ENCODE measurements at places on chromosomes 13 and 19.

DNA sequence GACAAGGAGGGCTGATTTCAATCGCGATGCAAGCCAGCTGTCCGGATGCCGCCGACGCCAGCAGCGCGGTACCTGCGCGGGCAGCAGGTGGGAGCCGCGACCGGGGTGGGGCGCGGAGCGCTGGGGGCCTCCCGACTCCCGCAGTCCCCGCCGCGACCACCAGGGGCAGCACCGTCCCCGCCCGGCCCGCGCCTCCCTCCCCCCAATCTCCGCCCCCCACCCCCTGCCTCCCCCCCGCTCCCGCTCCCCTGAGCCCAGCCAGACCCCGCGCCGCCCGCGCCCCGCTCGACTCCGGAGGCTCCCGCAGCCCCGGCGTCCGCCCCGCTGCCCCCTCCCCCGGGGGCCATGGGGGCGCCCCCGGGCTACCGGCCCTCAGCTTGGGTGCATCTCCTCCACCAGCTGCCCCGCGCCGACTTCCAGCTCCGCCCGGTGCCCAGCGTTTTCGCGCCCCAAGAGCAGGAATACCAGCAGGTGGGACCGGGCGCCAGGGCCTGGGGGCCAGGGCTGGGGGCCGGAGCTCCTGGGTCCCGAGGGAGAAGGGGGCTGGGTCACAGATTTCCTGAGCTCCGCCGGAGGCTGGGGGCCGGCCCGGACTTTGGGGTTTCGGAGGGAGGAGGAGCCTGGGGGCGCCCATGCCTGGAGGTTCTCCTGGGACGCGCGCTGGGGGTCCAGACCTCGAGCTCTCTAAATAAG is at the start of gene TTYH1:
TSS of gene TTYH1 (plus strand) at position 257 of the 693 bp plus-strand sequence. CDS start at position 346, 89 bp downstream.
- DNase-seq, result peak; percentile 73

DNA sequence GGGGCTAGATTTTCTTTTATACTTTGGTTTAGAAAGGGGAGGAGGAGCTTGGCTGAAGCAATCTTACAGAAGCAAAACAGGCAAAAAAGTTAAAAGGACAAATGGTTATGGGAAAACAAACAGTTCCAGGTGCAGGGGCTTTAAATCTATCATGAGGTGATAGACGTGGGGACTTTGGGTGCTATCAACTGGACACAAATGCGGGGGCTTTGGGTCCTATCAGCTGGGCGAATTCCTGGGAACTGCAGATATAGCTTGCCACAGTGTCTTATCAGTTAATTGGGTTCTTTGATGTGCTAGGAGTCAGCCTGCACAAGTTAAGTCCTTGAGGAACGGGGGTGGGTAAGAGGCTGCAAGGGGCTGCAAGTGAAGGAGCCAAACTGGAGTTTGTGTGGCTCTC is 260.6 kb downstream of the TUBA3C start:
- DNase-seq, result no peak

GRCh38 chr19:54343868-54344267 is 4.9 kb upstream of the LILRA4 start:
- DNase-seq, result no peak

DNA sequence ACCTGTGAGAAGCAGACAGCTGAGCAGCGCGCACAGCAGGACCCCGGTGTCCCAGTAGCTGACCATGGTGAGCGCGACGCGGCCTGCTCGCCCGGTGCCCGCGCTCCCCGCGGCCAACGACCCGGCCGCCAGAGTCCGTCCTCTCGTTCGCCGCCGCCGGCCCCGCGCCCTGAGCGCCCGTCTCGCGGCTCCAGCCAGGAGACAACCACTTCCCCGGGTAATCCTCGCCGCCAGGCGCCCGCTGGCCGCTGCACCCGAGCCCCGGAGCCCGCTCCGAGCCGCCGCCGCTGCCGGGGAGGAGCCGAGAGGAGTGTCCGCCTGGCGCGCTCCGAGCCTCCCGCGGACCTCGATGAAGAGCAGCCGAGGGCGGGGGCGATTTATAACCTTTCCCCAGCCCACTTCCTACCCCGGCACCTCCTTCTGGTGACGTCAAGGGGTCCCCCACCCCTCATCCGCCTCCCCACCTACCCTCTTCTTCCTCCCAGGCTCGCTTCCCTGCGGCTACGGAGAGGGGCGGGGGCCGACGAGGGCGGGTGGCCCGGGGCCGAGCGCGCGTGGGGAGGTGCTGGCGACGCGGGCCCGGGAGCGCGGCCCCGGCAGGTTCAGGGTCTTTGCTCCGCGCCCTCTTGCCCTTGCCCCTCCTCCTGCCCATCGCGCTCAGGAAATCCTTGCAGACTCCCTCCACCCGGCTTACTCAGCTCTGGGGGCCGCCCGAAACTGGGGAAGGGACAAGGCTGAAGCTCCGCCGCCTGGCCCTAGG is at the start of gene FLT1:
TSS of gene FLT1 (minus strand) at position 351 of the 760 bp plus-strand sequence. CDS start at position 66, 285 bp downstream.
- peak; percentile 63 for DNase-seq

GRCh38 chr13:83731113-83731512 is 151.2 kb downstream of the SLITRK1 start:
- DNase-seq, result no peak

GRCh38 chr13:91767651-91768050 is 369.2 kb downstream of the GPC5 start:
- no peak for DNase-seq

DNA sequence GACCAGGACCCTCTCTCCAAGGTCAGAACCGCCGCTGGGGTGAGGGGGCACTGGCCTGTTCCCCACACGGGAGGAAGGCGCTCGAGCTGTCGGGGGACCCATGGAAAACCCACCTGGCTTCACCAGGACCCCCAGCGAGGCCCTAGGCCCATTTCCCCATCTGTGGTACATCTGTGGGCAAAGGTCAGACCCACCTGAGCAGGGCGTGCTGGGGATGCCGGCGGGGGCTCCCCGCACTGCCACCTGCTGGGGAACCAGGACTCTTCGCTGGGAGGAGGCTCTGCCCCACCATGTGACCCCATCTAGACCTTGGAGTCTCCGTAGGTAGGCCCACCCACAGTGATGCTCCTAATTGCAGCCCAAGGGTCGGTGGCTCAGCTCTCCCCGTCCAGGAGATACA is 511 bp downstream of the WDR88 start:
- DNase-seq, result no peak

- DNase-seq, result no peak
Measured at GRCh38 chr13:113238536-113238935, 29.1 kb downstream of the CUL4A start.

GRCh38 chr19:19418555-19419260 is 13.2 kb downstream of the GATAD2A start:
- DNase-seq, result no peak

DNA sequence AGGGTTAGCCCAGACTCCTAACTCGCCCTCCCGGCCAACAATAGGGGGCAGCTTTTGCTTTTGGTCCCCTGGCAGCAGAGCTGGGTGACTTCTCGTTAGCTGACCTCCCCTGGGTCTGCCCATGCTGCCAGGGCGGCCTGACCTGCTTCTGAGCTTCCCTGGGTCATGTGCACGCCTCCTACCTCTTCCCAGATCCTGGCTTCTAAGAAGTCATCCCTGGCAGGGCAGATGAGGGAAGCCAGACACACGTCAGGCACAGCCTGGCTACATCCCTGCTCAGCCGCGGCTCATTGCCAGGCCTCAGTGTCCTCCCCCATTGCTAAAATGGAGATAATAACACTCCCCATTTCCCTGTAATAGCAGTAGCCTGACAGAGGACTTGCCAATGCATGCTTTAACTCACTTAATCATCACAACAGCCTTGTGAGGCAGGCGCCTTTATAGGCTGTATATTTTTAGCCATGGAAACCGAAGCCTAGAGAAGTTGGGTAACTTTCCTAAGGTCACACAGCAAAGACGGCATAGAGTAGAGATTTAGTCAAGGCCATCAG is 2.1 kb downstream of the KCNK6 start:
- DNase-seq, result no peak

- DNase-seq, result no peak
Measured at GRCh38 chr19:17073869-17074633, 1.2 kb downstream of the HAUS8 start.

DNA sequence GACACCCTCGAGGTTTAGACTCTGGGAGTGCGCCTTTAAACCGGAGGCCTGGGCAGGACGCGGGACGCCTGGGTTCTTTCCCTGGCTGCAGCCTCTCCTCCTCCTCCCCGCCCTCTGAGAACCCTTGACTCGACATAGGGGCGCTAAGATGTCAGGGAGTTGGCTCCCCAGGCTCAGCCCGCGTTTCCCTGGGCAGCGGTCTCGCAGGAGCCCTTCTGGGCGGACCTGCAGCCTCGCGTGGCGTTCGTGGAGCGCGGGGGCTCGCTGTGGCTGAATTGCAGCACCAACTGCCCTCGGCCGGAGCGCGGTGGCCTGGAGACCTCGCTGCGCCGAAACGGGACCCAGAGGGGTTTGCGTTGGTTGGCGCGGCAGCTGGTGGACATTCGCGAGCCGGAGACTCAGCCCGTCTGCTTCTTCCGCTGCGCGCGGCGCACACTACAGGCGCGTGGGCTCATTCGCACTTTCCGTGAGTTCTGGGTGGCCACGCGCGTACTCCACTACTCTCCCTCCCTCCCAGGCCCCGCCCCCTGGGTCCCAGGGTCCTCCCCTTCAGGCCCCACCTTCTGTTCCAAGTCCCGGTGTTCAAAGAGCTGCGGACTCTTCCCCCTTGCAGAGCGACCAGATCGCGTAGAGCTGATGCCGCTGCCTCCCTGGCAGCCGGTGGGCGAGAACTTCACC is 1.3 kb downstream of the ICAM5 start:
- peak; percentile 71 for DNase-seq

- DNase-seq, result no peak
Measured at GRCh38 chr13:33340631-33341030, 55.1 kb upstream of the STARD13 start.

DNA sequence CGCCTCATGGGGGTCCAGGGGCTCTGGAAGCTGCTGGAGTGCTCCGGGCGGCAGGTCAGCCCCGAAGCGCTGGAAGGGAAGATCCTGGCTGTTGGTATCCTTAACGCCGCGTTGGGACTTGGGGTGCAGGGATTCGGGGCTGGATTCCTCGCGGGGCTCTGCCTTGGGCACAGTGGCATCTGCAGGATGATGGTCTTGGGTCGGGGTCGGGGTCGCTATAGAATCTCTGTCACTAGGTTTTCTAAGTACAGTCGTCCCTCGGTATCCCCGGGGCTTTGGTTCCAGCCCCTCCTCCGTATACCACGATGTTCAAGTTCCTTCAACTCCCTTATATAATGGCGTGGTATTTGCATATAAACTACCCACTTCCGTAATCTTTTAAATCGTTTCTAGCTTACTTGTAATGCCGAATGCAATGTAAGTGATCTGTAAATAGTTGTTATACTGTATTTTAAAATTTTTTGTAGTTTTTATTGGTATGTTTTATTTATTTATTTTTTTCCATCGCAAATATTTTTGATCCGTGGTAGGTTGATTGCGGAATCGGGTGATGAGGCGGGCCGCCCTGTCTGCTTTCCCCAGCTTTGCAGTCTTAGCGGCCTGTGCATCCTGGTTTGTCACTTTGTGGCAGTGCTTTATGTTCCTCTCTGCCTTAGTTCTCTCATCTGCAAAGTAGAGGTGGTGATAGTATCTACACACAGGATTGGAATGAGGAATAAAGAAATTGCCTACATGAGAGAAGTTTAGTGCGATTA is 606 bp downstream of the ERCC5 start:
- DNase-seq, result peak; percentile 45

- DNase-seq, result no peak
Measured at GRCh38 chr19:46213806-46214205, 15.7 kb upstream of the IGFL1 start.

DNA sequence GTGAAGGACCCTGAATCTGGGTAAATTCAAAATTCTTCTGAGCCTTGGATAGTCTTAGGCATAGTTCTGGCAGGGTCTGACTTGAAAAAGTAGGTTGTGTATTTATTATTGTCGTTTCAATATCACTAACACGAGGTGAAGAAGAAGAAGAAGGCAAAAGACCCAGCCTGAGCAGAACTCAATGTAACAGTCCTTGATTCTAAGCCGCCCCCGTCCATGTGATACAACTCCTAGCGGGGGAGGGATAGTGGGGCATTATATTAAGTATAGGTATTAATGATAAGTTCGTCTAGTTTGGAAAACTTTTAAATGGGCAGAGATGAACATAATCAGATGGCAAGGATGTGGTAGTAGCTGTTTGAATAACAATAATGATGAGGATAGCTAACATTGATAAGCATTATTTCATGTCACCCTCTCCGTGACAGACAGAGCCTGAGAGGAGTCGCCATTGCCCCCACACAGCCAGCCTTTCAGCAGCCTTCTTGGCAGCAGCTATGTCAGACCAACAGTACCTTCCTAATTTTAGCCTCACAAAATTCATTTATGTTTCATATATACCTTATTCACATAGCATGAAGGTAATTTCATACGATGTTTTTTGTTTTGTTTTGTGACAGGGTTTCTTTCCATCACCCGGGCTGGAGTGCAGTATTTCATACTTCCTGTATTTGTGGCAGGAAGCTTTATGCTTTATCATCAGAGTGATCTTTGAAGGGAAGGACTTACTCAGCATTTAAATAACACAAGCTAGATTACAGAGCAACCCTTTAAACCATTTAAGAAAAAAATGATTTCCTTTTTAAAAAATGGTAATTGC is 64.4 kb upstream of the NPAS1 start:
- no peak for DNase-seq

GRCh38 chr19:17215127-17215971 is at the start of gene USE1:
Gene USE1 (plus strand): TSS chr19:17215357. CDS start chr19:17215406, 49 bp downstream.
- peak; percentile 83 for DNase-seq

- DNase-seq, result no peak
Measured at GRCh38 chr13:48873587-48873986, 102.1 kb upstream of the FNDC3A start.

DNA sequence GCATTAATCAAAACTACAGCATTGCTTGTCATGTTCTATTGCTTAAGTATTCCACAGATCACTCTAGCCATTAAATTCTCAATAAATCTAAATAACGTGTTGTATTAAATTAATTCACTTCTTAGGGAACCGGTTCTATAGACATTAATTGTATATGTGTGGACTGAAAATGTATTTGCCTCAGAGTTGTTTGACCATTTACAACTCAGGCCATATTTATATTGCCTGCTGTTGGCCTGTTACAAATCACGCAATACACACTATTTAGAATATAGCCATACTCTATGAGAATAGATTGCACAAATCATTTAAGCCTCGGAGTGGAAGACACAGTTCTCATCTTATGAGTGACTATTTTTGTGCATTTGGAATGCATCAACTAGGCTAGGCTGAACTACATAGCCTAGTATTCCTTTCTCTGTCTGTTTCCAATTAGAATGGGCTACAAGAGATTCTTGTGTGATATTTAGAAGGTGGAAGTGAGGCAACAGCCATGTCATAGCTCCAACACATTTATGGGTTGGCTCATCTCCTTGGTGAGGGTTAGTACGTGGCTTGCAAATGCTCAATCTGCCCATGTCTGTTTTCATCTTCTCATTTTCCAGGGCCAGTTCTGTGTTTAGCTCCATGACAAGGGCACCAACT is 1116.1 kb downstream of the PCDH9 start:
- no peak for DNase-seq

- no peak for DNase-seq
Measured at GRCh38 chr13:23630349-23631093, 60.3 kb downstream of the TNFRSF19 start.

GRCh38 chr13:40345149-40345514 is 321.3 kb downstream of the FOXO1 start:
- no peak for DNase-seq

GRCh38 chr19:15588265-15588664 is 26.8 kb upstream of the CYP4F8 start:
- no peak for DNase-seq

- no peak for DNase-seq
Measured at GRCh38 chr13:93552596-93552995, 326.0 kb downstream of the GPC6 start.

- DNase-seq, result no peak
Measured at GRCh38 chr19:10808937-10809649, 26.9 kb downstream of the TMED1 start.

GRCh38 chr19:39740395-39740794 is 2.6 kb upstream of the CLC start:
- no peak for DNase-seq

Data from activated naive CD8-positive, alpha-beta T cell treated with anti-CD3 and anti-CD28 coated beads, Interleukin-2, amount 10 ng/mL, durations not matched to agents 7 days and 5 days (primary cell).